ENCODE measurements at places on chromosomes 11 and 22.

DNA sequence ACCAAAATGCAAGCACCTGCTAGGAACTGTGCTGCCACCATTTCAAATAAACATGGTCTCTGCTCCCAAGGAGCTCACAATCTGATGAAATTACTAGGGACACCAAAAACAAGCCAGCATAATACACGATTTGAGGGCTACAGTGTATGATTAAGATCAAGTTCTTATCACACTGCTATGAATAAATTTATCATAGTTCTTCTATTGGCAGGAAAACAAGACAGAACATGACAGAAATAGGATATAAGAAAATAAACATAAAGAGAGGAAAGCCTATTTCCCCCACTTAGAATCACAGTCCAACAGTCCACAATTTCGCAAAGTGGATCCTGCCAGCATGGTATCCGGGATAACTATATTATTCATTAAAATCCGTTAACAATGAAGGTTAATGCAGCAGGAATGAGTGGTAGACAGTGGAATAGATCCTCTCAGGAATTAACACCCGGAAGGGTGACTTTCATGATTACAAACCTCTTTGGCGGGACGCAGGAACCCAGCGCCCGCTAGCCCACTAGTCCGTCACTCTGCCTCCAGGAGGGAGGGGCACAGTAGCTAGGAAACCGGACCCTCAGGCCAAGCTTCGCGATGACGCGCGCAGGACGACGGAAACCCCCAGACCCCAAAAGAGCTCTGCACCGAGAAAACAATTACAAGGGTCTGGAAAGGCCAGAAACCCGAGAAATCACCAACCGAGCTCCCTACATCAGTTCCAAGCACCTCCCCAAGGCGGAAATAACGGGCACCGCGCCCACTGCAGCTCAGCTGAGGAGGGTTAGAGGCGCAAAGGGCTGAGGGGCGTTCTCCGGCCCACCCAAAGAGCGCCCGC, 607 bp downstream of the CCDC82 start:
- peak; percentile 89 for DNase-seq

GRCh38 chr11:14144934-14145333, 182.4 kb downstream of the SPON1 start:
- no peak for DNase-seq

DNA sequence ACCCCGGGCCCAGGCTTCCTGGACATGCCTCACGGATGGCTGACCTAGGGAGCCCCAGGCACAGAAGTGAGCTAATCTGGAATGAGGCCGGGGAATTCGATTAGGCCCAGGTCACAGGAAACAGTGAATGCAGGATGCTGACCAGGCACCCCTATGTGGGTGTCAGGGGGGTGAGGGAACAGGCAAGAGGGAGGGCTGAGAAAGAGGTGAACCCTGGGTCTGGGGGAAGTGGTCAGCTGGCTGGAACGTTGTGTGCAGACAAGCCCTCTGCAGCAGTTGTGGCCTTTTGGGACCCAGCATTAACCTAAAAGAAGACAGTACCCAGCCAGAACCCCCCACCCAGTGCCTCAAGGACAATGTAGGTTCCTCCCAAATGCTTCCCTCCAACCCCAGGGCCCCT, 8.1 kb downstream of the SERHL2 start:
- no peak for DNase-seq

DNA sequence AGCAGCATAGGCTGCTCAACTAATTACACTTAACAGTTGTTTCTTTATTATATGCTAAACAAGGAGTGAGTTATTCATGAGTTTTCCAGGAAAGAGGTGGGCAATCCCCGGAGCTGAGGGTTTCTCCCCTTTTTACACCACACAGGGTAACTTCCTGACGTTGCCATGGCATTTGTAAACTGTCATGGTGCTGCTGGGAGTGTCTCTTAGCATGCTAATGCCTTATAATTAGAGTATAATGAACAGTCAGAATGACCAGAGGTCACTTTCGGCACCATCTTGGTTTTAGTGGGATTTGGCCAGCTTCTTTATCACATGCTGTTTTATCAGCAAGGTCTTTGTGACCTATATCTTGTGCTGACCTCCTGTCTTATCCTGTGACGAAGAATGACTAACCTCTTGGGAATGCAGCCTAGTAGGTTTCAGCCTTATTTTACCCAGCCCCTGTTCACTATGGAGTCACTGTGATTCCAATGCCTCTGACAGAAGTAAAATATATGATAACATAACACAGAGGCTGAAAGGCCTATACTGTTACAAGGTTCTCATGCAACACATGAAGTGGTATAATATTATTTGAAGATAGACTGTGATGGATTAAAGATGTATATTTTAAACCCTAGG, 41.3 kb upstream of the RDX start:
- no peak for DNase-seq

DNA sequence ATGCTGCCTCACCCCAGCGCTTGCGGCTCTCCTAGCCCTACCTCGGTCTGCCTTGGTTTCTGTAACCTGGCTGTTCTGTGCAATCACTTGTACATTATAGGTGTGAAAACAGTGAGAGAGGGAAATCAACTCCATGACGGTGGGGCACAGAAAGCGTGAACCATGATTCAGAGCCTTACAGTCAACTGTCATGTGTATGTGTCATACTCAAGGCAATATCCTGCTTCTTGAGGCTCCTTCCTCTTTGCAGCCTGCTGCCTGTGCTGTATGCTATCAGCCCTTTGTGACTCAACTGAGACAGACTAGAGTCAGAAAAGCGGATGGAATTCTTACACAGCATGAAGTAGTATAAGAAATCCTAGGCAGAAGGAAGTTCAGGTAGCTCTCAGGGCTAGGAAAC, 2.1 kb downstream of the NRIP3 start:
- no peak for DNase-seq

- DNase-seq, result no peak
Measured at GRCh38 chr11:47440054-47440476, 8.9 kb downstream of the RAPSN start.

DNA sequence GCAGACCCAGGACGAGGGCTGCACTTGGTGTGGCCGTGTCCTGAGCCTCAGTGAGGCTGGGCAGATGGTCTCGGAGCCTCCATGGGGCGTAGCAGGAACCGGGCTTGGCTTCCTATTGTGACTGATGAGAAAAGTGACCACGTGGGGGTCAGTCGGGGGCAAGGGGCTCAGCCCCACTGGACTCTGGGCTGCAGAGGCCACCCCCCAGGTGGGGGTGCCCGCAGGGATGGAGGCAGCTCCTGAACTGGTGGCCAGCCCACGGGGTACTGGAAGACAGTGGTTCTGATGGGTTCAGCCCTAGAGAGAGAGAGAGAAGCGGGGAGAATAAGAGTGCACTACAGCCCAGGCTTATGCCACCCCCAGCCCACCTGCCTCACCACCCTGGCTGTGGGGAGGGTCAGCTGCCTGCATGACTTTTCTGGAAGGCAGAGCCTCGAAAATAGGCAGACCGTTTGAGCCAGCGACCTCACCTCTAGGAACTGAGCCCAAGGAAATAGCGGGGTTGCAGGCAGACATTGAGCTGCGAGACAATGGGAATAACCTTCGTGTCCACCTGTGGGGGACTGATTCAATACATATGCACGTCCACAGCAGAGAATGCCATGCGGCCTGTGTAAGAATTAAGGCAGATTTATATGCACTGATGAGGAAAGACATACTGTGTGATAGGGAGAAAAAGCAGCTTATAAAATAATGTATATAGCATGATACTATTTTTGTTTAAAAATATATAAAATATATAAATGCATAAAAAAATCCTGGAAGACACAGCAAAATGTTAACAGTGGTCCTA, 11.5 kb downstream of the CABP7 start:
- DNase-seq, result no peak

DNA sequence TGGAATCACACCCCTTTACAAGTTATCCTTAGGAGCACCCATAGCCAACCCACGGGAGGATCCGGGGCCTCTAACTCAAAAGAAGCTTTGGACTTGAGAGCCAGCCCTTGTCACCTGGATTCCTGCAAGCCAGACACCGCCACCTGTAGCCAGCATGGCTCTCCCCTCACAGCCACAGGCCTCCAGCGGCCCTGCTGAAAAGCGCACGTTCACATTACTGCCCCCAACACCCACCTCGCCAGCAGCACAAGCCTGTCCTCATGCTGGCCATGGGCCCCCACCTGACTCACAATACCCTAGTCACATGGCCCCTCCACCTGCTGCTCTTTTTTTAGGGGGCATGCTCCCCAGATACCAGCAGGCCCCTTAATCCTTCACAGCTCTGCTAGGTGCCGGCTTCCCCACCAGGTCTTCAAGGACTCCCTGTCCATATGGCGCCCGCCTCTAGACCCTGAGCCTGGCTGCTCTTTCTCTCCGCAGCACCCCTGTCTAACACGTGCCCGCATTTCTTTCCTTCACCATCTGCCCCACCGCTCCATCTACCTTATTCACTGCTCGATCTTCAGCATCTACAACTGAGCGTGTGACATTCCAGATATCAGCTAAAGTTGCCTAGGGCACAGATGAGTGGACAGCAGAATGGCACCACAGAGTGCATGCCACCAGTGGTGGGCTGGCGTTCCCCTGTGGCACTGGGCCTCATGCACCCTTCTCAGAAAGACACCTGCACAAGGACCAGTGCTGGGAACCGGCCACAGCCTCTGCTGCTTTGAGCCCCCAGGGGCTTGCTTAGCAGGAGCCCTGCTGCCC, 6.6 kb downstream of the CARS1 start:
- no peak for DNase-seq

- no peak for DNase-seq
Measured at GRCh38 chr11:2826679-2827056, 58.9 kb downstream of the CDKN1C start.

DNA sequence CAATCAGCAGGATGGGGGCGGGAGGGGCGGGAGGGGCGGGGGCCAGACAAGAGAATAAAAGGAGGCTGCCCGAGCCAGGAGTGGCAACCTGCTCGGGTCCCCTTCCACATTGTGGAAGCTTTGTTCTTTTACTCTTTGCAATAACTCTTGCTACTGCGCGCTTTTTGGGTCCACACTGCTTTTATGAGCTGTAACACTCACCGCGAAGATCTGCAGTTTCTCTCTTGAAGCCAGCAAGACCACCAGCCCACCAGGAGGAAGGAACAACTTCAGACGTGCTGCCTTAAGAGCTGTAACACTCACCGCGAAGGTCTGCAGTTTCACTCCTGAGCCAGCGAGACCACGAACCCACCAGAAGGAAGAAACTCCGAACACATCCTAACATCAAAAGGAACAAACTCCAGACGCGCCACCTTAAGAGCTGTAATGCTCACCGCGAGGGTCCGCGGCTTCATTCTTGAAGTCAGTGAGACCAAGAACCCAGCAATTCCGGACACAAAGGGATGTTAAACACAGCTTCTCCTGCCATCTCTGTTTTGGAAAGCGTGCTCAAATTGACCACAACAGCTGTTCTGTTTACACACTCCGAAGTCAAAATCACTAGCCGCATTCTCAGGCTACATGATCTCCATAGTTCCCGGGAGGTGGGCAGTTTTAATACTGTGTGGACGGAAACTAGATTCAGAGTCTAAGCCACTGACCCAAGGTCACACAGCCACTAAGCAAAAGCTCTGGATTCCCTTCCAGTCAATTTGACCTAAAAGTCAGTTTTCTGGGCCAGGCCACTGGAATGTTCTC, 11.9 kb downstream of the PLAAT2 start:
- DNase-seq, result no peak

DNA sequence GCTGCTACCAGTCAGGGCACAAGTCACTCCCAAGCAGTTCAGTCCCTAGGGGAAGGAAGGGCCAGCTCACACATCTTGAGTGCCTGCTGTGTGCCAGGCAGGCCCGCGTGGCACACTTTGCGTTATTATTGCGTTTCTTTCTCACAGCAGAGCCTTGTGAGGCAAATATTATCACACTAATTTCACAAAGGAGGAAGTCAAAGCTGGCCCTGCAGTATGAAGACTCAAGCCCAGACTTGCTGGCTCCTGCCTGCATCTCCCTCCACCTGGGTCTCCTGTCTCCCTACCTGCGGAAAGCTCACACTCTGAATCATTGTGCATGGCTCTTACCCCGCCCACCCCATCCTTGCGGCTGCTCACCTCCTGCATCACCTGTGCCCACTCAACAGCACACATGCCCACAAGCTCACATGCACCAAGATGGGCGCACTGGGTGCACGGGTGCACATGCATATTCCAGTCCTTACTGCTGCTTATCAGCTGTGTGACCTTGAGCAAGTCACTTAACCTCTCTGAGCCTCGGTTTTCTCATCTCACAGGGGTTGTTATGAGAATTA, 31.7 kb upstream of the P2RY2 start:
- no peak for DNase-seq

GRCh38 chr11:130763087-130763980, 152.9 kb downstream of the SNX19 start:
- no peak for DNase-seq

DNA sequence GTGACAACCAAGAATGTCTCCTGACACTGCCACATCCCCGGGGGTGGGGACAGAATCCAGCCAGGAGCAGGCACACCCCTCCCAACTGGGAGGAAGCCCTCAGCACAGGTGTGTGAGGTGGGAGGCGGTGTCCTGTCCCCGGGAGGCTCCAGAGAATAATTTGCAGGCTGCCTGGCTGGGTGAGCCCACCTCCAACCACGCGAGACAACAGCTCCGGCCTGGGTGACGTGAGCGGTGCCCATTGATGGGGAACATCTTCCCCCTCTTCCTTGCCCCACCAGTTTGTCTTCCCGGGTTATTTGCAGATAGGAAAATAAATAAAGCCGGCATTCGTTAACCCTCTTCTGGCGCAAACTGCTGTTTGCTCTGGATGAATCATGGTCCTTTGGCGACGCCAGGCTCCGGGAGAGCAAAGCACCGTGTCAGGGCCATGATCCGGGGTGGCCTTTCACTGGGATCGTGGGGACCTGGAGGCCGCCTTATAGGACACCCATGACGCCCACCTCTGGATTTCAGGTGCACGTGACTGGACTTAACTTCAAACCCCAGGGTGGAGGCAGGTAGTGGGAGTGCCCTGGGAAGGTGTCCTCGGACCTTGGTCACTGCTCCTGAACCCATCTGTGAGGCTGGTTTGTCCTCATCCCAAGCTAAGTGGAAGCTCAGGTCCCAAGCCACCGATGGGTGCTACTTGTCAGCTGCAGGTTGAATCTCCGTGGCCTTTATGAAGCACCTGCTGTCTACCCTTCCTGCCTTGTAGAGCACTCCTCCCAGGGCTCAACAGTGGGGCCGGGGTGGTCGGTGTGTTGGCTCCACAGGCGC, 13.9 kb downstream of the CCND1 start:
- peak; percentile 66 for DNase-seq

GRCh38 chr22:37509059-37509860, 10.0 kb downstream of the CARD10 start:
- DNase-seq, result no peak

DNA sequence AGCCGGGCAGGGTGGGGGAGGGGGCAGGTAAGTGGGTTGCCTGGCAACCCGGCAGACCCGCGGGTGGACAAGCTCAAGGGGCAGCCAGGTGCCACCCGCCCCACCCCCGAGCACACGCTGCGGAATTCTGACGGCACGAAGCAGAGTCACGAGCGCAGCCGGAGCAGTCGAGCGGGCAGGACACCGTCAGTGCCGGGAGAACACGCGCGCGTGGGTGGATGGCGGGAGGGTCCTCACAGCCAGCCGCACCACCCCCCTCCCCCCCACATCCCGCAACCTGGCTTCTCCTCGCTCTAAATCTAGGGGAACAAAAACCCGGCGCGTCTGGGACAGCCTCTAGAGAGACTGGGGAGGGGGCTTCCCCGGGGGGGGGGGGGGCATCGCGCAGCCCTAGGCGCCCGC, 133.1 kb upstream of the HSD17B12 start:
- DNase-seq, result no peak

GRCh38 chr11:94866231-94866822, 98.2 kb downstream of the AMOTL1 start:
- no peak for DNase-seq
